ENCODE measurements at places on chromosomes 5 and 9.

- no peak for DNase-seq
Observed at GRCh38 chr9:84940294-84940693, 270.8 kb downstream of the NTRK2 start.

- no peak for DNase-seq
Observed at GRCh38 chr5:88875341-88876234, 7.4 kb downstream of the MEF2C start.

GRCh38 chr9:15707000-15707399, 154.2 kb downstream of the CCDC171 start:
- DNase-seq, result no peak

DNA sequence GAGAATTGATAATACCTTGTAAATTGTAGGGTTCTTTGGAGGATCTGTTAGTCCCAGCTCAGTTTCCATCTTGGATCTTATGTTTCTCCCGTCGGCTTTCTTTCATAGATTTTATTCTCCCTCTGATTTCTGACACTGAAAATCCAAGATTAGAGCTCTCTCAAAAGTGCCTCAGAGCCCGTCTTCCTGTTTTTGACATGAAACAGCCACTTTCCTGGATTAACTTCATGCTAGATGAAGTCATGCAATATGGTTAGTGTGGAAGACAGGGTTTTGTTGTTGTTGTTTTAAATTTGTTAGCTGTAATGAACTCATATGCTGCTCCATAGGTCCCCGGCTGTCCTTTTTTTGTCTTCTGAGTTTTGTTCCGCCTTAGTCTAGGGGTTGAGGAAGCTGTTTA, 51.6 kb upstream of the ZFR start:
- no peak for DNase-seq

DNA sequence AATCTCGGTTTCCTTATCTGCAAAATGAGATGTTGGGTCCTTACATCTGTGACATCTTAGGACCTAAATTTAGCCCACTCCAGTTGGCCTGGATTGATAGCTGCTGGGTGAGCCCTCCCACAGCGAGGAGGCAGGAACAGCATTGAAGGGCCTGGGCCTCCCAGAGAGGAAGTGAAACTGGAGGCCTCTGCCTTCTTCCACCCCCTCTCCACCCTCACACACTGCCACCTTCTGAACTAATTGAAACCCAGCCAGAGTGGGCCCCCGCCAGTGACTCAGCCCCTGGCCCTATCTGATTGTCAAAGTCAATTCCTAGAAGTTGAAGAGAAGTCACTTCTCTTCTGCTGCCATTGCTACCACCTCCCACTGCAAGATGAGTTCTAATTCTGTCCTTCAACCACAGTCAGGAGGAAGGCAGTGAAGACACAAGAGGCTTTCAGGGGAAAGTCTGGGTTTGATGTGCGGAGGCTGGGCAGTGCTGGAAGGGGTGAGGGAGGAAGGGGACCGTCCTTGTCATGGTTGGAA, 55.2 kb upstream of the NEK6 start:
- DNase-seq, result peak; percentile 32

GRCh38 chr5:177186645-177187044, 53.1 kb downstream of the NSD1 start:
- no peak for DNase-seq

- DNase-seq, result no peak
Observed at GRCh38 chr9:114574438-114574837, 13.1 kb upstream of the ATP6V1G1 start.

DNA sequence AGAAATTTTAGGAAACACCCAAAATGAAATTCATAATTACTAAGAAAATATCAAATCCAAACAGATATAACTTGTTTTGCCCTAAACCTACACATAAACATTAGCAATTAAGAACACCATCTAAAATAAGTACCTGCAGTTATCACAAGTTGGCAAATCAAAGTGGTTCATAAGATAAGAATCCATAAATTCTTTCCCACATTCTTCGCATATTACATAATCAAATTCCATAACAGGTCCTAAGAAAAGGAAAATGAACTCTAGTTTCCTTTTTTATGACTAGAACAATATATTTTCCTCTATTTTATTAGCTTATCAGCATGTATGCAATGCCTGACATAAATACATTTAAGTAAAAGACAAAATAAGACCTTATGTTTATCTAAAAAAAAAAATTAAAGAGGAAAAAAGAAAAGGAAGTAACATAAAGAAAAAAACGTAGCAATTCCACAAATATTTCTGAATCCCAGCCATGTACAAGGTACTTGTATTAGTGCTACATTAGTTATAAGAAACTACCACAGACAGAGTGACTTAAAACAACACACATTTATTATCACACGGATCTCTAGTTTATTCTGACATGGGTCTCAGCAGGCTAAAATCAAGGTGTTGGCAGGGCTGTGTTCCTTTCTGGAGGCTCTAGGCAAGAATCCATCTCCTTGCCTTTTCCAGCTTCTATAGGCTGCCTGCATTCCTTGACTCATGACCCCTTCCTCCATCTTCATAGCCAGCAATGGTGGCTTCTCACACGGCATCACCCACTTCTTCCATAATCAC, 7.5 kb downstream of the XPA start:
- no peak for DNase-seq

- DNase-seq, result no peak
Observed at GRCh38 chr5:93512799-93513198, 68.2 kb downstream of the NR2F1-AS1 start.

DNA sequence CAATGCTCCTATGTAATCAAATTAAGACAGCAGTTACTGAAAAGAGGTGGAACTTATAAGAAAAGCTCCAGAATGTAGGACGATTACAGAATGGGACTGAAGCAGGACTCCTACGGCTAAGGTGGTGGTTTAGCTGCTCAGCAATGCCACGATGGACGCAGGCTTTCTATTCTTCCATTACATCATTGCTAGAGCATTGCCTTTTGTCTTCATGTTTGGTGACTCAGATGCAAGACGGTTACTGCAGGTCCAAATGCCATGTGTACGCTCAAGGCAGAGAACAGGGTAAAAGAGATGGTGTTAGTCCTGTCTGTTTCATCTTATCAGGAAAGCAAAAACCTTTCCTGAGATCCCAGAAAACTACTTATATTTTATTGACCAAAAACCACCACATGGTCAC, 255.1 kb downstream of the ZSWIM6 start:
- DNase-seq, result no peak

- no peak for DNase-seq
Observed at GRCh38 chr5:99105216-99105615, 176.4 kb upstream of the CHD1 start.

DNA sequence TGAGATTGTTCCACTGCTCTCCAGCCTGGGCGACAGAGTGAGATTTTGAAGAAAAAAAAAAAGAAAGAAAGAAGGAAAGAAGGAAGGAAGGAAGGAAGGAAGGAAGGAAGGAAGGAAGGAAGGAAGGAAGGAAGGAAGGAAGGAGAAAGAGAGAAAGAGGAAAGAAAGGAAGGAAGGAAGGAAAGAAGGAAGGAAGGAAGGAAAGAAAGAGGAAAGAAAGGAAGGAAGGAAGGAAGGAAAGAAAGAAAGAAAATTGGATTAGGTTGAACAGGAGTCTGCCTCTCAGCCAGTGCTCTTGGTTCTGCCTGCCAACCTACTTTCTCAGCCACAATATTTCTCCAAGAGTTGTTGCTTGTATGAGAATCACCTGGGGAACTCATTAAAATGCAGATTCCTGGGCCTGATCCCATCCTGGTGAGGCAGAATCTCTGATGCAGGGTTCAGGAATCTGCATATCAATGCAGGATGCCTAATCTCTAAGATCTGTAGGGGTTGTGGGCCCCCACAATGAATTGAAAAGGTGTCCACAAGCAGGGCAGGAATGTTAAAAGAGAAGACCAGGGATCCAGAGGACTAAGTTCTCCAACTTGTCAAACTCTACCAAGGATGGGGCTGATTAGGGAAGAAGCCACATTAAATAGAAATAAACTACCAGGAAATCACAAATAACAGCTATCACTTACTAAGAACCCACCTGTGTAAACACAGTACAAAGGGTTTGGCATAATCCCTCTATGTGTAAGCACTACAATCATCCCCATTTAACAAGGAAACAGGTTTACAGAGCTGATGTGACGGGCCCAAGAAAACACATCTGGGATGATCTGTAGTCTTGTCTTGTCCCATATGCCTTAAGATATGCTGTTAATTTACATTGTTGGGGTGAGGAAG, 23.4 kb upstream of the GALNT10 start:
- DNase-seq, result no peak

DNA sequence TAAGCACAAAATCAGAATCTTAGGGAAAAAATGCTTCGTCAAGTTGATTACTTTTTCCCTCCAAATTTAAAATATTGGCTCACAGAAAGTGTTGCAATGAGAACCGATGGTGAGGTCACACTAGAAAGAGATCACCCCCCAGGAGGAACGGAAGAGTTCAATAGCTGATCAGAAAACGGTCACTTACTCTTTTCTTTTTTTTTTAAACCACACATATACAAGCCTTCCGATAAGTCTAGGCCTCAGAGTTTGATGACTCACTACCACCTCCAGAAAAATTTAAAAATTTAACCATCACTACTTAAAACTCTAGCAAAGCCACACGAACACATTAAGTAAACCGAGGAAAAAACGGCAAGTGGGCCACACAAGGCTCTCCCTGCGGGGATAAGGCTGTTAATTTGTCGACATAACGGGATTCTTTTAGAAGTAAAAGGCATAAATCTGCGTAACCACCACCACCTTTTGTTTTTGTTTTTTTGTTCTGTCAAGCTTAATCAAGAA, 1.2 kb downstream of the SURF4 start:
- DNase-seq, result no peak

- no peak for DNase-seq
Observed at GRCh38 chr9:19946441-19947109, 157.7 kb upstream of the SLC24A2 start.

DNA sequence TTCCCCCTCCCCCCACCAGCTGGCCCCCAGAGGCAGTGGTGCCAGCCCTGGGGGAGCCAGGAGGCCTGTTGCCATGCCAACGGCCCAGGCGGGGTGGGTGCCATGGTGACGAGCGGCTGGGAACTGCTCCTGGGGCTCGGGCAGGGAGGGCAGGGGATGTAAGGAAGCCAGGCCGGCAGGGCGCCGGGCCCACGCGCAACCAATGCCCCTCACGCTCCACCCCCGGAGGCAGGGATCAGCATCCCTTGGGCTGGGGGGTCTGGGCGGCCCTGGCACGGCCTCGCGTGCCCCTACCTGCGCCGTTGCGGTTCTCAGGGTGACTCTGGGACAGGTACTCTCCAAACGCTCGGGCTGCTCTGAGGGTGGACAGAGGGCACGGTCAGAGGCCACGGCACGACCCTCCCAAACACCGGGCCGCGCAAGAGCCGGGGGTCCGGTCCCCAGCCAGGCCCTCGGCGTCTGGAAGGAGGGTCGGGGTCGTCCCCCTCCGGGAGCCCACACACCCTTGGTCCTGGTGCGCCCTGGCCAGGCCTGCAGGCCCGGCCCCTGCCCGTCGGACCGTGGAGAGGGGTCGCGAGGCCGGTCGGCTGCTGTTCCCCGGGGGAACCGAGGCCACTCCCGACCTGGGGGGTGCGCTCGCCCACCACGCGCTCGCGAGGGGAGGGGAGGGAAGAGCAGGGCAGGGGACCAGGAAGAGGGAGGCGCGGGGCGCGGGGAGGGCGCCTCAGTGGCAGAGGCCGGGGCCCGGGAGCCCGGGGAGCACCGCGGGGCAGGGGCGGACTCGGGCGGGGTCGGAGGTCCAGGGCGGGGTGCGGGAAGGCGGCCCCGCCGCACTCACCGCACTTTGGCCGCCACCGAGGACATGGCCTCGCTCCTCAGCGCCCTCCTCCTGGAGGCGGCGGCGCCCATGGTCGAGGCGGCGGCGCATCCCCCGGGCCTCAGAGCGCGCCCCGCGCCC, 661 bp downstream of the NSMF start:
- DNase-seq, result no peak

DNA sequence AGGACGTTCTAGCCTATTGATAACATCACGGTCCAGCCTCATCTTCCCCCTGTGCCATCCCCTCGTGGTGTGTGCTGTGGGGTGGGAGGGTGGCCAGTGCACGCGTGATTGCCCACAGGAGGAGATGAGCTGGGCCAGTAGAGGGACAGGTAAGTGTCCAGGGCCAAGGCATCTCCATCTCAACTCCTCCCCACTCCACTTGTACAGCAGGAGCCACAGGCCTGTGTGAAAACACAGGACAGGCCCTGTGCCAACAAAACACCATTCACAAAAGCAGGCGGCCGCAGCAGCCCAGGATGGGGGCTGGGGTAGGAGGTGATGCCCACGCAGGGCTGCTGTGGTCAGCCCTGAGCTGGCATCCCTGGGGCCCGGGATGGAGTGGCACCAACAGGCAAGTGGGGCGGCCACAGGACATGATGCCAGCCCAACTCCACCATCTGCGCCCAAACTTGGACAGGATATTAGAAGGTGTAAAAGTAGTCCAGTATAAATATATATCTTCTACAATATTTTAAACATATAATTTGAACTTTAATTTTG, 32.6 kb downstream of the TPPP start:
- DNase-seq, result no peak

DNA sequence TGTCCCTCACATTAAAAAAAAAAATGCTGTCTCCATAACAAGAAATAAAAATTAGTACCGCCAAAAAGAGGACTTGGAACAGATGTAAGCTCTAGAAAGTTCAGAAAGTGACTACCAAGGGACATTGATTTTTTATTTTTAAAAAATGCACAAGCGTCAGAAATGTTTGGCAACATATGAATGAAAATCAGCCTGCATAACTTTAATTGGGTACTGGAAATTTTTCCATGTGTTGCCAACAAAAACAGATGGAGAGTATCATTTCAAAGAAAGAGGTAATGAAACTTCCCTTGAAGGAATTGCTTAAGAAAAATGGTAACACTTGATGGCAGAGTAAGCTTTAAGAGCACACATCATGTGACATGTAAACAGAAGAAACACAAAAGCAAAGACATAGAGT, 47.2 kb downstream of the OR2K2 start:
- DNase-seq, result no peak

- peak; percentile 28 for DNase-seq
Observed at GRCh38 chr5:31270396-31270795, 76.9 kb downstream of the CDH6 start.

DNA sequence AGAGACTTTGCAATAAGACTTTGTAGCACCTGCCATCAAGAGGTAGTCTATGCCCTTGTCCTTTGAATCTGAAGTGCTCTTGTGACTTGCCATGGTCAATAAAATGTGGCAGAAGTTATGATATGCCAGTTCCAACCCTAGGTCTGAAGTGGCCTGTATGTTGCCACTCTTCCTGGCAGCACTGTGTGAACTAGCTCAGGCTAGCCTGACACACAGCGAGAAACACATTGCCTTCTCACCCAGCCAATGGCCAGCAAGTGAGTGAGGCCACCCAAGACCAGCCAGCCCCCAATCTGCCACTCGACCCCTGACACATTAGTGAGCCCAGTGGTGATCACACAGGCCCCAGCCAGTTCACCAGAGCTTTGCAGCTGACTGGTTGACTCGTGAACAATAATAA, 52.7 kb upstream of the OSMR start:
- no peak for DNase-seq
